ENCODE measurements at places on chromosomes 12 and 14. TPM values are rescaled to one million over a fixed set of nuclear protein-coding genes. Genes with fewer than 3 reads are reported as not detected.

DNA sequence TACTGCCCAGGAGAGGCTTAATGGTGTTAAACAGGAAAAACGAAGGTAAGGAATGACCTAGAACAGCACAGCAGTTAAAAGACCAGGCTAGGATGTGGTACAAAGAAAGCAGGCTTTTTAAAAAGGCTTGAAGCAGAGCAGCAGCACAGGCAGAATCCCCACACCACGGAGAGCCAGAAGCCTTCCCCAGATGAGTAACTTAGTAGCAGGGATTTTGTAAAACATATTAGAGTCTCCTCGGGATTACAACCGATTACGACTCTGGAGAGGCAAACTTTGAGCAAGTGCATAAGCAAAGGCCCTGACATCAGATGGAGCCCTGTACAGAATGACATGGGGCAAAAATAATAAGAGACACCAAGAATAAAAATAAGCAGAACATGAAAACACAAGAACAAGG is 37.1 kb upstream of the DHRS4 start:
- DNase-seq, result no peak

- DNase-seq, result no peak
These were observed 411.7 kb downstream of the TMEM117 start for GRCh38 chr12:44247588-44247987.

The SMIM41 gene
- not detected for total RNA-seq

- no peak for DNase-seq
These were observed 57.6 kb downstream of the MDM2 start for GRCh38 chr12:68865399-68866164.

The OTUB2 gene
- not detected for total RNA-seq

GRCh38 chr12:57614178-57614947 is 3.1 kb downstream of the ARHGEF25 start:
- DNase-seq, result peak; percentile 59

- peak; percentile 11 for DNase-seq
These were observed 10.4 kb upstream of the PLEKHG3 start for GRCh38 chr14:64693810-64694165.

- DNase-seq, result no peak
These were observed 17.6 kb downstream of the AGAP2 start for GRCh38 chr12:57720606-57721595.

The VWF gene
- 418 TPM for total RNA-seq

The EVL gene
- 133 TPM for total RNA-seq

The CERS5 gene
- 73.9 TPM for total RNA-seq

DNA sequence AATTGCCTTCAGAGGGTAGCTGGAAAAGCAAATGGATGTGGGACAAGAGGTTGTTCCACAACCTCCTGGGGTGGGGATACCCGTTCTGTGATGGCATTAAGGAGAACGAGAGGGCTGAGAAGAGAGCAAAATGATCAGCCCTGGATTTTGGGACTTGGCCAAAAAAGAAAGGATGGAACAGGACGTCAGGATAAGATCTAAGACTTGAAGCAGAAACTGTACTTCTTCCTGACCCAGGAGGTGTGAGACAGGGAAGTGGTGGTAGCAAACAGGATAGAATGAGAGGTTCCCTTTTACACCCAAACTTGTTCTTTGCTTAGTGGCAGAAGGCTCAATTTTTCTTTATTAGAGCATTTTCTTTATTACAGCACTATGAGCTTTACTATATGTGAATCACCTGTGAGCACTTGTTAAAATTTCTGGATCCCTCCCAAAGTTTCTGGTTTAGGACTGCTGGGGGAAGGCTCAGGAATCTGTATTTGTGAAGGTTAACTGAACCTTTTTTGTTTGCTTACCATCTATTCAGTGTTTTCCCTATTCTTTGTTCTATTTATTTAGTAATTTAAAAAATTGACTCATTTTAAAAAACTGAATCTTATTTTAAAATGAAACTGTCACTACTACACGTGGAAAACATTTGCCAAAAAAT is 59.2 kb downstream of the ERC1 start:
- no peak for DNase-seq

The HHIPL1 gene
- 4.6 TPM for total RNA-seq

DNA sequence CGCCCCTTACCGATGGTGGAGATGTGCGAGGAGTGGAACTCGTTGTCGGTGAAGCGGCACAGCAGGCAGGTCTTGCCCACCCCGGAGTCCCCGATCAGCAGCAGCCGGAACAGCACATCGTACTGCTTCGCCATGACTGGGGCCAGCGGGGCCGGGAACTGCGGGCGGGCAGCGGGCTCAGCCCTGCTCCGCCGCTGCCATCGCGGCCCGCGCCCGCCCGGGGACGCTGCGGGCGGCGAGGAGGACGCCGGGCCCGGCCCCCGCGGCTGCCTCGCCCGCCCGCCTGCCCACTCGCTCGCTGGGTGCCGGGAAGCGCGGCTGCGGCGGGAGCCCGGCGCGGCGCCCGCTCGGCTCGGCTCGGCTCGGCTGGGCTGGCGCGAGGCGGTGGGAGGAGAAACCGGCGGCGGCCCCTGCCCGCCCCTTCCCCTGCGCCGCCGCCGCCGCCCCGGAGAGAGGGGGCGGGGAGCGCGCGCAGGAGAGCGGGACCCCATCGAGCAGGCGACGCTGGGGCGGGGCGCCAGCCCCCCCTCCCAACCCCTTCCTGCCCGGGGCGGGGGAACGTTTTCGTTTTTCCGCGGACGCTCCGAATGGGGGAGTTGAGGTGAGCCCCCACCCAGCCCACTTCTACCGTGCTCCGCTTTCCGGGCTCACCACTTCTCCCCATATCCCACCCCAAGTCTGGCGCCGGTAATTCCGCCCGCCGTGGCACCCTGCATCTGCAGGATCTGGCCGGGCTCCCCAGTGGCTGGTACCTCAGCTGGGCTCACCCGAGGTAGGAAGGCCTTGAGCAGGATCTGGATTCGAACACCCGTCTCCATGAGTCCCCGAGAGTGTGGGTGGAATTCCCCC is at the start of gene RAB15:
Gene RAB15 (minus strand): TSS at position 394 of the 849 bp plus-strand sequence. CDS start 260 bp downstream, at position 134.
- DNase-seq, result no peak

- no peak for DNase-seq
These were observed 5.4 kb downstream of the FOS start for GRCh38 chr14:75283833-75284563.

The GPRC5D gene
- not detected for total RNA-seq

The HSP90B1 gene
- total RNA-seq, result 475 TPM

GRCh38 chr12:4911316-4911994 is 1.8 kb downstream of the KCNA1 start:
- DNase-seq, result no peak

- no peak for DNase-seq
These were observed 1.7 kb upstream of the SELPLG start for GRCh38 chr12:108635201-108635996.

The PTPN6 gene
- 0.59 TPM for total RNA-seq

DNA sequence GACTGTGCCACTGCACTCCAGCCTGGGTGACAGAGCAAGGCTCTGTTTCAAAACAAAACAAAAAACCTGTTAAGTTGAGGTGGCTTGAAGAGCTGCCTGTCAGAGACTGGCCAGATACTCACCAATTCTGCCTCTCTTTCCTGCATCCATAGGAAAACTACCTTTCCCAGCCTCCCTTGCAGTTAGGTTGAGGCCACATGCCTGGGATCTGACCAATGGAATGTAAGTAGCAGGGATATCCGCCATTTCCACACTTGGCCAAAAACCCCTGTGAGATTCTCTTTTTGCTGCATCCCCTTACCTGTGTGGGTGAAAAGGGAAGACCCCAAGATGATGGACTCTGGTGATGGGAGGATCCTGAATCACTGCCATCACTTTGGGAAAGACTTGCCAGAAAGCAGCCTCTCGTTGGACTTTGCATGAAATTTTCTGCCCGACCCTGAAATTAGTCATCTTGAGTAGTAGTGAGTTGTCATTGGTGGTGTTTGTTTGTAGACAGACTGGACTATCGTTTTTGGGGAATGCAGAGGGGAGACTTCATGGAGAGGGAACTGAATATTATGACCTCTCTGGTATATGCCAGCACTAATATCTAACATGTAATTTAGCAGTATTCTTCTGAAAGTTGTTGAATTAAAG is 14.0 kb downstream of the GPR68 start:
- DNase-seq, result no peak

GRCh38 chr14:20690848-20691640 is 2.5 kb downstream of the ANG start:
- DNase-seq, result peak; percentile 51

DNA sequence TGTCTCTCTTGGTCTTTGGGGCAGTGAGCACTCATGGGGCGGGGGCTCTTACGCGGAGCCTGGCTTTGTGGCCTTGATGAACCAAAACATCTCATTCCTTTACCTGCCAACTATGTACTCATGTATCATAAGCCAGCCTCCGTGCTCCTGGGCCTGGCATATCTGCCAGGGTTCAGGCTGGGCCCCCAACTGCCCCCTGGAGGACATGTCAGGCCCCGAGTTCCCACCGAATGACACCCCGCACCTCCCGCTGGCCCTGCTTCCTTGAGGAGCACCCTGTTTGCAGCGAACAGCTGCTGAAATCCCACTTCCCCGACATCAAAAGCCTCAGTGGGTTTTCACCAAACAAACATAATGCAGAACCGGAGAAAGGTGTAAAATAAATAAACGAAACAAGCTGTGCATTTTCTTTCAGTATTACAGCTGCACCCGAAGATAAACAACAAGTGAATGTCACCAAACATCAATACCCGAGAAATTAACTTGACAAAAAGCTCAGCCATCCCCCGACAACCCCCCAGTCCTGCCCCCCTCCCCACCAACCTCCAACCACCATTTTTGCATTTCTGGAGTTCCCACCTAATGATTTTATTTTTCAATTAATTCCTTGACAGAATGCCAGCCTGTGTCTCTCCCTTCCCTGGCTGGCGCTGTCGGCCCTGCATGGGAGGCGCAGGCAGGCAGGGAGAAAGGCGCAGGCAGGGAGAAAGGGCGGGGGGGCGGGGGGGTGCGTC is 139.2 kb downstream of the RBM19 start:
- DNase-seq, result no peak

DNA sequence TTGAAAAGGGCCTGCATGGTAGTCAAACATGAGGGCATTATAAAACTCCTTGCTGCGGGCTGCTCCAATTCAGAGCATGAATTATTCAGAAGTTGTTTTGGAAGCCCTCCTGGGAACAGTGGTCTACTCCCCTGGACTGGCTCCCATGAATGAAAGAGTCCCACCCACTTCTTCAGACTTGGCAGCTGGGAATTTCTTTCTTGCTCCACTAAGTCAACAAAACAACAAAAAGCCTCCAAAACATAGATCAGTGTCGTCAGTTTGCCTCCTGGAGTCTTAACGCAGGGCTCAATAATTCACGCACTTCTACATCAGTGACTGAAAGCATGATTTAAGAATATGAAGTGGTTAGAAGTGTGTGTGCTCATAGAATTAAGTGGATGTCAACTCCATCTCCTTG is 37.9 kb downstream of the AKAP6 start:
- no peak for DNase-seq

The SDS gene
- total RNA-seq, result not detected

The RTN1 gene
- total RNA-seq, result 14.4 TPM

DNA sequence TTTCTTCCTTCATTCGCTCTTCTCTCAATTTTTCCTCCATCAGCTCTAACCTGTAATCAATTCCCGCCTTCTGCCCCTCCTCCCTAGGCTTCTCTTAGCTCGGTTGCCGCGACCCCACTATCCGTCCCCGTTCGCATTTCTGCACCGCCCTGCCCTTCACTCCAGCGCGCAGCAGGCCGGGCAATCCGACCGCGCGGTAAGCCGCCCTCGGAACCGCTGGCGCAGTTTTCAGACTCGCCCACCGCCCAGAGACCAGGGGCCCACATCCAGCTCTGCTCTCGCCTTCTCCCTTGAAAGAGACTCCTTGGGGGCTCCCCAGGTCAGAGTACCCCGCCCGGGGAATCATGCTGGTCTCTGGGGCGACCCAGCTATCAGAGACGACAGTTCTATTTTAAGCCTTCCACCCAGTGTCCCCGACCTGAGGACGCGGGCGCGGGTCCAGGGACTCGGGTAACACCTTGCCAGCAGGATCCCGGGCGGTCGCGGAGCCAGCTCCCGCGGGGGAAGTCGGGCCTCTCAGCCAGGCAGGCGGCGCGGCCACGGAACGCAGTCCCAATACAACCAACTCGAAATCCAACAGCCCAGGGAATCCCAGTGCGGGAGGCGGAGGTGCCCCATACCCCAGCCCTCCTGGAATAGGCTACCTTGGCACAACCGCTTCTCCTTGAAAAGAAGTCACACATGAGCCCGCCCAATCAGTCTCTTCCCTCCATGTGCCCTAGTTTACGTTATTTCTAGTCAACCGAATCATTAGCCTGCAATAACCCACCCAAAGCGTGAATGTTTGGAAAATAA is 5.7 kb upstream of the SLC38A4 start:
- no peak for DNase-seq

- DNase-seq, result no peak
These were observed 33.0 kb downstream of the SCFD1 start for GRCh38 chr14:30655124-30655523.

DNA sequence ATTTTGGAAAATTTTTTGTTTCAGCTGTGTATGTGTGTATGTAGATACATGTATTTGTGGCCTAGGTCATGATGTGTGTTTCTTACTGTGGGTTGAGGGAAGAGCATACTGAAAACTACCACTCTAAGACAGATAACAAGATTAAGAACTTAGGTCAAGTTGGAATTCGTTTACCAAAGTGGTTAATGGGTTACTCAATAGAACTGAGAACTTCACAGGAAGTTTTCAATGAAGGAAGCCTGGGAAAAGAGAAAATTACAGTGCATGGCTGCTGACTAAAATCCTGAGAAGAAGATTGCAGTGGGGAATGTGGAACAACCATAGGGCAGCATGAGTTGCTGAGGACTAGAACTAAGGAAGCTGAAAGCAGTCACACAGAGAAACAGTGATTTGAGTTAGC is 21.4 kb upstream of the FOXG1 start:
- DNase-seq, result no peak

GRCh38 chr12:47755655-47756562 is 2.8 kb downstream of the RAPGEF3 start:
- DNase-seq, result no peak

DNA sequence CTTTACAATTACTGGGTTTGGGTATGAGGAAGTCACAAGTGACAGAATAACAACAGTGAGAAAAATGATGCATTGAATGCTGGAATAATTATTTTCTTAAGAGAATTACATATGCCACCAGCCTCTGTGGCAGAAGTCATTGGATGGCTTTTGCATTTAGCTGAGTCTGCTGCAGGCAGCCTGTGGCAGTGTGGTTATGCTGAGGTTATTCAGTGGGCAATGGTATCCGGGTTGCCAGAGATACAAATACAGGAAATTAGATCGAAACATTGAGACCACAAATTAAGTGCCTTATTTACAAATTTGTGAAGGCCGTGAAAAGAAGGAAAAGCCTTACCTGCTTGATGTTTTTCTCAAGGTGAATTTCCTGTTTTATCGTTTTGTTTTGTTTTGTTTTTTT is 1050.0 kb downstream of the GALC start:
- DNase-seq, result no peak

- DNase-seq, result peak; percentile 63
These were observed 193.6 kb upstream of the NUDT4 start for GRCh38 chr12:93183940-93184671.

The GDF3 gene
- not detected for total RNA-seq
